ENCODE measurements at places on chromosomes 3 and 15. TPM values are rescaled to one million over a fixed set of nuclear protein-coding genes. Genes with fewer than 3 reads are reported as not detected.

GRCh38 chr15:71187078-71187477 is 71.8 kb downstream of the THSD4 start:
- H3K4me1 ChIP-seq = no peaks in the 10 kb centered on the region
- no peak overlapping the region for H3K4me3 ChIP-seq
- H3K36me3 ChIP-seq = no peaks in the 10 kb centered on the region
- no peak for DNase-seq
- peaks cover 7% of the 10 kb centered on the region for H3K27me3 ChIP-seq

- H3K4me1 ChIP-seq = no peaks in the 10 kb centered on the region
- H3K36me3 ChIP-seq = no peaks in the 10 kb centered on the region
- H3K27ac ChIP-seq = no peak overlapping the region
- no peak overlapping the region for H3K4me3 ChIP-seq
Observed at GRCh38 chr3:56137415-56137814, 330.9 kb downstream of the ERC2 start.

The EXOSC7 gene
- 93.6 TPM for total RNA-seq

The CCRL2 gene
- 2.2 TPM for total RNA-seq

The TM6SF1 gene
- 4.5 TPM for total RNA-seq

The KY gene
- total RNA-seq = not detected

DNA sequence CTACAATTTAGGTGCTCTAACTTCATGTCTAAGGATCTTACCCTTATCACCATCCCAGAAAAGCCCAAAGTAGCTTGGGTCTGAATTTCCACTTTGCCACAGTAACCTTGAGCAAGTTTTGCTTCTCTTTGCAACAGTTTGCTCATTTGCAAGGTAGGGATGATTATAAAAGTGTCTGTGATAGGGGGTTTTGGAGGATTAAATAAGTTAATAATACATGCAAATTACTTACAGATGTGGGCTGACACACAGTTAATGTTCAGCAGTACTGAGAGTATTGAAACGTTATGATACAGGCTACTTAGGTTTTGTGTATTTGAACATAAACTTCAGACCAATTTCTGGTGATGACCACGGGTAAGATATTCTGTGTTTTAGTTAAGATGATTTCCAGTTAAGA is 444.7 kb upstream of the TPRG1 start:
- peaks cover 4% of the 10 kb centered on the region for H3K27me3 ChIP-seq
- H3K4me3 ChIP-seq = no peak overlapping the region
- DNase-seq = no peak
- peaks cover 13% of the 10 kb centered on the region for H3K36me3 ChIP-seq
- peaks cover 36% of the 10 kb centered on the region for H3K4me1 ChIP-seq
- H3K27ac ChIP-seq = no peak overlapping the region

DNA sequence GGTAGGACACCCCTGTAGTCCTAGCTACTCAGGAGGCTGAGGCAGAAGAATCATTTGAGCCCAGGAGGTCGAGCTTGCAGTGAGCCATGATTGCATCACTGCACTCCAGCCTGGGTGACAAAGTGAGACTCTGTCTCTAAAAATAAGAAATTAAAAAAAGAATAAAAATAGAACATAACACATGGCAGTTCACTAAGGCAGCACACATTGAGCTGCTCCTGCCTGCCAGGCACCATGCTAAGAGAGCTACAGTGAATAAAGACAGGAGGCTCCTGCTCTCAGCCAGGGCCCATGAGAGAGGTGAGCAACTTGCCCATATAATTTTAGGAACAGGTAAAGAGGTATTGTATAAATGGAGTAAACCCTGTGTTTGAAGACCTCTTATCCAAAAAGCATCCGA is 54.3 kb downstream of the EBLN2 start:
- DNase-seq = no peak
- H3K4me3 ChIP-seq = no peak overlapping the region

GRCh38 chr3:158789592-158789991 is 12.3 kb upstream of the MFSD1 start:
- no peak for DNase-seq
- no peak overlapping the region for H3K4me3 ChIP-seq
- no peaks in the 10 kb centered on the region for H3K36me3 ChIP-seq

GRCh38 chr3:86800116-86800515 is 190.8 kb downstream of the VGLL3 start:
- H3K4me1 ChIP-seq = no peaks in the 10 kb centered on the region
- no peak overlapping the region for H3K4me3 ChIP-seq
- H3K27ac ChIP-seq = no peak overlapping the region
- DNase-seq = no peak
- no peaks in the 10 kb centered on the region for H3K36me3 ChIP-seq
- no peaks in the 10 kb centered on the region for H3K27me3 ChIP-seq

- H3K36me3 ChIP-seq = peaks cover 12% of the 10 kb centered on the region
- no peak overlapping the region for H3K27ac ChIP-seq
- H3K27me3 ChIP-seq = no peaks in the 10 kb centered on the region
- H3K4me1 ChIP-seq = peaks cover 71% of the 10 kb centered on the region
- peak overlapping the region; percentile 6 for H3K4me3 ChIP-seq
- DNase-seq = no peak
Observed at GRCh38 chr3:101811875-101812274, 32.9 kb downstream of the NXPE3 start.

- H3K4me1 ChIP-seq = peaks cover 10% of the 10 kb centered on the region
- peak; percentile 12 for DNase-seq
Observed at GRCh38 chr3:38454884-38455638, 1.4 kb downstream of the ACVR2B start.

- no peaks in the 10 kb centered on the region for H3K27me3 ChIP-seq
- no peak for DNase-seq
- H3K4me3 ChIP-seq = no peak overlapping the region
- H3K4me1 ChIP-seq = peaks cover 59% of the 10 kb centered on the region
- peak overlapping the region; percentile 23 for H3K27ac ChIP-seq
Observed at GRCh38 chr3:148999806-149000205, 8.5 kb downstream of the GYG1 start.

GRCh38 chr15:66641485-66642315 is 60.3 kb upstream of the SMAD6 start:
- H3K27me3 ChIP-seq = no peaks in the 10 kb centered on the region
- no peak overlapping the region for H3K4me3 ChIP-seq
- no peaks in the 10 kb centered on the region for H3K36me3 ChIP-seq
- no peak overlapping the region for H3K27ac ChIP-seq
- H3K4me1 ChIP-seq = peaks cover 11% of the 10 kb centered on the region

The LRRC2 gene
- not detected for total RNA-seq

- no peaks in the 10 kb centered on the region for H3K27me3 ChIP-seq
- no peaks in the 10 kb centered on the region for H3K4me1 ChIP-seq
- no peaks in the 10 kb centered on the region for H3K36me3 ChIP-seq
- no peak overlapping the region for H3K27ac ChIP-seq
- DNase-seq = no peak
- no peak overlapping the region for H3K4me3 ChIP-seq
Observed at GRCh38 chr3:169077394-169077906, 586.1 kb downstream of the MECOM start.

The HRG gene
- not detected for total RNA-seq

DNA sequence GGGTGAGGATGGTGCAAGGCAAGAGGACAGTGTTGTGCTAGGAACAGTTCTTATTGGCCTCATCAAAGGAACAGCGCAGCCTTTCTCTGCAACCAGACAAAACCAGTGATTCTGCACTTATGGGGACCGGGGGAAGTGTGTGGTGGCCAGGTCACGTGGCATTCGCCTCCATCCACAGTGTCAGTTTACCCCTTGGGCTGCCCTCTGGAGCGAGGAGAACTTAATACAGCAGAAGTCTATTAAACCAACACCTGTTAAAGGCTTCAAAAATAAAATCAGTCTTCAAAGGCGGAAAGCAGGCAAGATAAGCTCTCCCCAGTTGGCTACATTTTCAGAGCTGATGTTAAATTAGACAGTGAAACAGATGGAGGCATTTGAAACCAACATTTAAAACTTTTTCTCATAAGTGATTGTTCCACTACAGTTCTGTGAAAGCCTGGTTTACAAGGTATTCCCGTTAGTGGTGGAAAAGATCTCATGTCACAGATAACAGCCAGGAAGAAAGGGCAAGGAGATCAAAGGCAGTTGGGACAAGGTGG is 75.2 kb downstream of the LRIG1 start:
- H3K4me1 ChIP-seq = peaks cover 38% of the 10 kb centered on the region
- H3K27ac ChIP-seq = peak overlapping the region; percentile 70
- DNase-seq = no peak
- H3K4me3 ChIP-seq = no peak overlapping the region

The MUSTN1 gene
- total RNA-seq = not detected

GRCh38 chr3:120648290-120648689 is 33.7 kb downstream of the HGD start:
- peaks cover 2% of the 10 kb centered on the region for H3K27me3 ChIP-seq
- H3K4me1 ChIP-seq = no peaks in the 10 kb centered on the region
- no peak for DNase-seq
- H3K27ac ChIP-seq = no peak overlapping the region

The TRIM42 gene
- not detected for total RNA-seq

GRCh38 chr15:73927003-73927475 is 777 bp downstream of the LOXL1 start:
- no peak overlapping the region for H3K4me3 ChIP-seq
- peak; percentile 19 for DNase-seq
- H3K27me3 ChIP-seq = peaks cover 7% of the 10 kb centered on the region
- H3K4me1 ChIP-seq = peaks cover 39% of the 10 kb centered on the region
- H3K27ac ChIP-seq = no peak overlapping the region
- H3K36me3 ChIP-seq = no peaks in the 10 kb centered on the region

DNA sequence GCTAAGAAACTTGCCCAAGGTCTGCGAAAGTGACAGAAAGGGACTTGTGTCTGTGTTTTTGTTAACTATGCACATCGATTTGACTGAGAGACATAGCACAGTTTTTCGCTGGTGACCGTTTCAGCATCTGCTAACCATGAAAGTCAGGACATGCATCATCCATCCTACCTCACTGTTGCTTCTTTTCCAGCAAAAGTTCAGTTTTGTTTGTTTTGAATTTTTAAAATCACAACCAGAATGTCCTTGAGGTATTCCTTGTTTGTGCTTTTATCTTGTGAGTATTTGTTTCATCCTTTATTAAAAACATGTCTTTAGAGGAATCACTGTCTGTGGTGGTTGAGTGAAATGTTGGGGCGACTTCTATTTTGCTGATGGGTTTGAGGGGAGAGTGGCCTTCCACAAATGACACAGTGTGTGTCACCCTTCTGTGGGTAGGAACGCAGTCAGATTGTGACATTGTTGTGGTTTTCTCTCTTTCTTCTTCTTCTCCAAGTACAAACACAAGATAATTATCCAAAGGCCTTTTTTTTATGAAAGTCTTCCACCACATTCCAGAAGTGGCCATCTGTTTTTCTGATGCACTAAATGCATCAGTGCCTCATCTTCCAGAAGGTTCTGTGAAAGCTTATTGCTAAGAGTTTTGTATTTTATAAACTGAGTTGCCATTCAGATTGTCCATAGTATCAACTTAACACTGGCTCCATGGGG is 214.4 kb upstream of the NR2E3 start:
- no peaks in the 10 kb centered on the region for H3K4me1 ChIP-seq
- H3K4me3 ChIP-seq = no peak overlapping the region

DNA sequence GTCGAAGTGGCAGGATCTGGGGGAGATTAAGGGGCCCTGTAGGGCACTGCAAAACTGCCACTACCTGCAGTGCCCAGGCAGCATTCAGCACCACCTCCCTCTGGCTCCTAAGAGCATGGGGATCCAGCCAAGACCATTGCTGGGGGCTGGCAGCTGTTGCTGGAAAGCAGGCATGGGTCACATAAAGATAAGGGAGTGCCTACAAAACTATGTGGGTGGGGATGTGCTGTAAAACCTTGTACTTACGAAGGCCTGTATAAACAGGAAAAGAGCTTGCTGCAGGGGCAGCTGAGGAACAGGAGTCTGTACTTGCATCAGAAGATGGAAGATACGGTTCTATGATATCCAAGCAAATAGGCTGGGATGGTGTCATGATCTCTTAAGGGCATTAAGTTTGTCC is 27.1 kb downstream of the IL20RB start:
- no peaks in the 10 kb centered on the region for H3K27me3 ChIP-seq
- H3K36me3 ChIP-seq = no peaks in the 10 kb centered on the region
- peaks cover 6% of the 10 kb centered on the region for H3K4me1 ChIP-seq

The SMCO1 gene
- not detected for total RNA-seq

The SNTN gene
- not detected for total RNA-seq

The IL17RB gene
- total RNA-seq = 1.2 TPM

The OSBPL10 gene
- 14.5 TPM for total RNA-seq

The IQCF5 gene
- total RNA-seq = not detected

The MCCC1 gene
- 27.3 TPM for total RNA-seq

The MESP2 gene
- not detected for total RNA-seq

The AGBL1 gene
- total RNA-seq = not detected

GRCh38 chr3:113685124-113685523 is 11.3 kb downstream of the USF3 start:
- no peaks in the 10 kb centered on the region for H3K27me3 ChIP-seq
- no peaks in the 10 kb centered on the region for H3K4me1 ChIP-seq
- no peak for DNase-seq
- peaks cover 13% of the 10 kb centered on the region for H3K36me3 ChIP-seq
- no peak overlapping the region for H3K27ac ChIP-seq

The ACSBG1 gene
- 0.52 TPM for total RNA-seq

GRCh38 chr3:121995161-121996137 is 26.6 kb downstream of the ILDR1 start:
- no peaks in the 10 kb centered on the region for H3K27me3 ChIP-seq
- no peak overlapping the region for H3K27ac ChIP-seq
- DNase-seq = no peak
- peaks cover 45% of the 10 kb centered on the region for H3K4me1 ChIP-seq
- H3K36me3 ChIP-seq = no peaks in the 10 kb centered on the region

The SPESP1 gene
- total RNA-seq = 1.2 TPM

- H3K4me3 ChIP-seq = no peak overlapping the region
- H3K27me3 ChIP-seq = peaks cover 27% of the 10 kb centered on the region
- no peaks in the 10 kb centered on the region for H3K4me1 ChIP-seq
- H3K36me3 ChIP-seq = no peaks in the 10 kb centered on the region
- no peak overlapping the region for H3K27ac ChIP-seq
- DNase-seq = no peak
Observed at GRCh38 chr3:44120721-44121582, 120.7 kb upstream of the TOPAZ1 start.

GRCh38 chr3:189496375-189497138 is 134.6 kb upstream of the TP63 start:
- DNase-seq = no peak
- H3K27ac ChIP-seq = no peak overlapping the region
- peaks cover 2% of the 10 kb centered on the region for H3K36me3 ChIP-seq

The HHLA2 gene
- total RNA-seq = 1.2 TPM

DNA sequence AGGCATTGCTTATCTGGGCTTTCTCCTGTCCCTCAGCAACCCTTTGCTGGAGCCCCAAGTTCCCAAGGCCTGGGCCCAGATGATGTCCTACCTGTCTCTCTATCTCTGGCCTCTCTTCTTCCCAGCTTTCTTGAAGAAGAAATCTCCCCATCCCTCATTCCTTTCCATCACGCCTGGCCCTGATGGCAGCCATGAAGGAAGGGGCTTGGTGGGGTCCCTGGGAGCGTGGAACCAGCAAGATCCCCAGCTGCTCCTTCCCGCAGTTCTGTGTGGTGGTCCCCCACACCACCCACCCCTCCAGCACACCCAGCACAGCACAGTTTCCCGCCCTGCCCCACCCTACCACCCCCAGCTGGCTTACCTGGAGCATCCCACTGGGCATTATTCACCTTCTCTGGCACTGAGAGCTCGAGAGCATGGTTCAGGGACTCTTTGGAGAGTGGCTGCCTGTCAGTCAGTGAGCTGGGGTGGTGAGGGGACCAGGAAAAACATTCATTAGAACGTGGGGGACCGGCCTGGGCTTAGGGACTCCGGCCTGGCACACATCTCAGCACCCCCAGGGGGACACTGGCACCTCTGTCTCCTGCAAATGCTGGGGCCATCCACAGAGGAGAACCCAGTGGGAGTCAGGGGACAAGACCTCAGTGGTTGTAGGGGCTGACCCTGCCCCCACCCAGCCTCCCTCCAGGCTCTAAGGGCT is 26.6 kb downstream of the ACSBG1 start:
- no peaks in the 10 kb centered on the region for H3K4me1 ChIP-seq
- H3K27me3 ChIP-seq = peaks cover 6% of the 10 kb centered on the region
- DNase-seq = no peak
- H3K27ac ChIP-seq = no peak overlapping the region
- no peaks in the 10 kb centered on the region for H3K36me3 ChIP-seq
- no peak overlapping the region for H3K4me3 ChIP-seq

The DLG1 gene
- 85.0 TPM for total RNA-seq
